CD4-positive, alpha-beta T cell treated with Interferon alpha-2 for 1 hour (primary cell): ENCODE measurements at places on chromosomes 4 and X.

DNA sequence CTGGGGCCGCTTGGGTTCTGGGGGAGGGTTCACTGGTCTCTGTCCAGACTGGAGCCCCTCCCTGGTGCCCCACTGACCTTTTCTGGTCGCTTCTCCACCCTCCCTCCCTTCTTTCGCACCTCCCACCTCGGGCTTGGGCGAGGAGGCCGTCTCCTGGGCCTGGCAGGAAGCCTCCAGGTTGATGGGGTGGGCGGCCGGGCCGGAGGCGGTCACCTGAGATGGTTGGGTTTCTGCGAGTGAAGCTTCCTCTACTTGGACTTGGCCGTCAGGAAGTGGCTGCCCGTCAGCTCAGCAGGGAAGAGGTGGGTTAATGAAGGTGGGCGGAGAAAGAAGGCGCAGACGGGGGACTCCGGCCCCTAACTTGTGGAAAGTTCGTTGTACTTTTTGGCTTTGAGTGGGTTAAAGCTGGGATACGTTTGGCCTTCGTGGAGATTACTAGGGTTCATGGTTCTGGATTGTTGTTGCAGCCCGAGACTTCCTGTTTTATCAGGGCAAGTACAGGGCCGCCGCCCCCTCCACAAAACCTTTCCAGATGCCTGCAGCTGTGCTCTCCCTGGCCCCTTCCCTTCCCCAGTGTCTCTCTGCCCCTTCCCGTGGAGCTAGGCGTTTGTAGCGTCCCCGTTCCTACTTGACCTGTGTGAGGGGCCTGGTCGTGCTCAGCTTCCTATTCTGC is 1.2 kb downstream of the AKAP17A start:
- peak; percentile 11 for DNase-seq

GRCh38 chr4:168797194-168797593 is 212.9 kb downstream of the CBR4 start:
- no peak for DNase-seq

- DNase-seq: no peak
Observed at GRCh38 chr4:26583538-26583864, 383 bp upstream of the TBC1D19 start.

DNA sequence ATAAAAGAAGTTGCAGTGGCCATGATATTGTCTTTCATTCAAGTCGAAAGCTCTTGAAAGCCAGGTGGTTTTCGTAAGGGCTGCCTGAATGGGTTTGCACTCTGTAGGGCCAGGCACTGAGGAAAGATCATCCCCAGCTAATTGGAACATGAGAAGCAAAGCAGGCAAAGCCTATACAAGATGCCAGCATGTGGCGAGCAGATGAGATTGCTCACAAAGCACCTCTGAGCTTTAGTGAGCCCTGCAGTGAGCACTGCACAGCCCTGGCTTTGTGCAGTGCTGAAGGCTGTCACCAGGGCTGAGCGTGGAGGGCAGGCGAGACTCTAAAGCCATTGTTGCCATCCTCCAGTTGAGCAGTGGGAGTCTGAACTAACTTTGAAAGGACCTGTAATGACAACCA is 53.8 kb downstream of the HADH start:
- no peak for DNase-seq

DNA sequence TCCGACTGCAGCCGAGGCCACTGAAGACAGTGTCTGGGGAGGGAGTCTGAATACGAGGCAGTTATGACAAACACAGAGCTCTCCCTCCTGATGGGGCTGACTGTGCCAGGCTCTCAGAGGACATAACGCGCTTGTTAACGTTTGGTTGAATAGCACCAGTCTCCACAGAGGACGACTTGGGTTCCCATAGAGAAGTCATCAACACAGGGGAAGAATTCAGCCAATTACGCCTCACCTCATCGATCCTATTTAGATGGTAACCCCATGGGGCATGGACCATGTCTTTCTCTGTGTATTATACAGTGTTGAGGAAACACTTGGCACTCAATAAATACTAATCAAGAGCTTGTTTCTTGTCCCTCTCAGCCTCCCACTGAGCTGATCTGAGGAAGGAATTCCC is 642.6 kb upstream of the LCORL start:
- no peak for DNase-seq

DNA sequence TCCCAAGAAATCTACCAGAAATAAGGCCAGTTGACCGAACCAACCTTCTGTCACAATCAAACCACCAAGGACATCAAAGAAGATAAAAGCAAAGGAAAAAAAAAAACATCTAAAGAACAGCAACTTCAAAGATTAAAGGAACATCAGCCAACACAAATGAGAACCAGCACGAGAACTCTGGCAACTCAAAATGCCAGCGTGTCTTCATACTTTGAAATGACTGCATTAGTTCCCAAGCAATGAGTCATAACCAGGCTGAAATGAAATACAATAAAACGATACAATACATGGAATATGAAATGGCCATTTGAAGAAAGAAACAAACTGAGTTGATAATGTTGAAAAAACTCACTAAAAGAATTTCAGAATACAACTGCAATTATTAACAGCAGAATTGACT is 611.6 kb upstream of the GRIA3 start:
- no peak for DNase-seq

GRCh38 chr4:52862639-52863161 is 583 bp downstream of the RASL11B start:
- DNase-seq: no peak

DNA sequence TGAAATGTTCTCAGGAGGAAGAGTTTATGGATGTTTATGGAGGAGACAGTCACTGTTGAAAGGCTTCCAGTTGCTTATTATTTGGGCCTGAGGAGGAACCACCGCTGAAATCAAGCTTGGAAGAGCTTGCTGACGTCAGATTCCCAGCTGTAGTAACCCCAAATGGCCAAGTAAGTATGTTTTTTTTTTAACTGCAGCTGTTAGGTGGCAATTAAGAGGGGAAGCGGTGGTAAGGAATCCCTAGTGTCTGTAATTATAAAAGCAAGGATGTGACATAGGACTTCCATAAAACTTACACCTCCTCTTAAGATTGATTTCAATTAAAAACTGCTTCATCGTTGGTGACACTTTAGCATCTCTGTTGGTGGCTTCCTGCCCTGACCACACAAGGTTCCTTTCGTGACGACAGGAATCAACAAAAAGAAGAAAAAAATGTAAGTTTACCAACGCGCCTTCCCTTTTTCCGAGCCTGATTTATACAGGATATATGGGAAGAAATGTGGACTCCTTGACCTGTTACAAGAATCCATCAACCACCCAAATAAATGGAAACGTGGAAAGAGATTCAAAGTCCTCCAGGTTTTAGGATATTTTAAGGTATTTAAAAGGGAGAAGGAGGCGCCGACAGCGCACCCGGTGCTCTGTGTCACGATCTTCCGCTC is 884 bp downstream of the RELL1 start:
- DNase-seq: peak; percentile 74

DNA sequence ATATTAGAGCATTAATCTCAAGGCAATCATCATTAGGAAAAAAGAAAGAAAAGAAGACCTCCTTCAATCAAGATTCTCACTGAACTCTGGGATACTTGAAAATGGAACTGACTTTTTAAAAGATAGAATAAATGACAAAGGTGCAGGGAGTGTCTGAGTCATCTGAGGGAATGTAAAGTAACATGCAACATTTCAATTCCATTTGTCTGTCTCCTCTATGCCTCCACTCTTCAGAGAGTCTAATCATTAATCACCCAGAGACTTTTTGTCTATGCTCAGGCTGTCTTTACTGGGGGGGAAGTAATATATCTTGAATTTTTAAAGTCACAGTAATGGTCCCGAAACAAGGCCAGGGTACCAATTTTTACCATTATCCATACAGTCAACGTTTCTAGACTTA is 55.0 kb upstream of the PACRGL start:
- DNase-seq: no peak

- no peak for DNase-seq
Observed at GRCh38 chr4:78578674-78579425, 27.3 kb downstream of the ANXA3 start.

- DNase-seq: no peak
Observed at GRCh38 chrX:132415012-132415411, 73.8 kb downstream of the MBNL3 start.

- no peak for DNase-seq
Observed at GRCh38 chrX:38890326-38890725, 89.1 kb downstream of the MID1IP1 start.

GRCh38 chr4:1200425-1201035 is 28.1 kb upstream of the SPON2 start:
- DNase-seq: no peak

DNA sequence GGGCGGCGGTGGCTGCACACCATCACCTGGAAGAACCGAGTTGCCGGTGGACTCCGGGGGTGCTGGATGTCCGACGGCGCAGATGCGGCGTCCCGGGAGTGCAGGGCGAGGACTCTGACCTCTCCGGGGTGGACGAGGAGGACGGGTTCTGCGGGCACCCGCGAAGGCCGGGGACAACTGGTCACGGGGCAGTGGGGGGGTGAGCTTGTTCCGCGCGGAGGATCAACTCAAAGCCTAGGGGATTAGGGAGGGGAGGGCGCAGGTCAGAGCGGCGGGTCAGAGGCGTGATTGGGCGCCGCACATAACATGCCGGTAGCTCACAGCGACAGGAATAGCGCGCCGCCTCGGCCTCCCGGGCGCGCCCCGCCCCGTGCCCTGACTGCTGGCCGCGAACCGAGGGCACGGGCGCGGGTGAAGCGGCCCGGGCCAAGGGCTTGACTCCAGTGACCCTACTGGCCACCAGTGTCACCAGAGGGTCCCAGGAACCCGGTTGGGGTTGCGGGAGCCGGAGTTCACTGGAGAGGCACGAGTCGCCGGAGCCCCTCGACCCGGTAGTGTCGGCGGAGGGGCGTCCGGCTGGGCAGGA is at the start of gene KLHL34:
Gene KLHL34 (minus strand): TSS at position 179 of the 586 bp plus-strand sequence. CDS start 542 bp downstream, outside the sequence.
- DNase-seq: no peak

GRCh38 chr4:18398661-18399060 is 377.1 kb upstream of the LCORL start:
- no peak for DNase-seq
